ENCODE measurements at places on chromosomes 6 and 20. TPM values are rescaled to one million over a fixed set of nuclear protein-coding genes. Genes with fewer than 3 reads are reported as not detected.

The ZC2HC1B gene
- not detected for total RNA-seq

DNA sequence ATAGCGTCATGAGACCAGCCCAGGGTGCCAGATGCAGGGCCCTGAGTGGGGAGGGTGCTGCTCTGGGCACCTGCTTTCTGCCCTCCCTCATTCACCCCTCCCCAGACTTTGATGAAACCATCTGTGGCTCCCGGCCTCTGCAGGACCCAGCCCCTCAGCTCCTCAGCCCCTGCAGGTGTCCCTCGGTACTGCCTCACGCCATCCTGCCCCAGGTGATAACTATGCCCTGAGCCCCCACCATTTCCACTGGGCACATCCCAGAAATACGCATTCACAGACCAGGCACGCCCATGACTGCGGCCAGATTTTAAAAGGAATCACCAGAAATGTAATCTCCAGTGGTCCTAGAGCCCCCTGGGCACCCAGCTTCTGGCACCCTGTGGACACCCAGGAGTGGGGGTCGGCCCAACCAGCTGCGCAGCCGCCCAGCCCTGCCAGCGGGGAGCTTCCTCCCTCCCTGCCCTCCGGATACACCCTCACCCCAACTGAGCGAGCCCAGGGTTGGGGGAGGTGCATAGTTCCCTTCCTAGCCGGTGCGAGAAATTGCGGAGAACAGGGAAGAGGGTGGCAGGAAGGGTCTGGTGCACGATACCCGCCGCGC lies 615 bp upstream of the NTSR1 start:
- DNase-seq: no peak

The GSTA3 gene
- total RNA-seq: not detected

- no peak for DNase-seq
Observed at GRCh38 chr20:55777641-55778040, 227.7 kb downstream of the CBLN4 start.

GRCh38 chr6:147508042-147508865 lies at the start of gene SAMD5:
Gene SAMD5 (plus strand): TSS chr6:147508690. CDS start chr6:147508929, 239 bp downstream.
- DNase-seq: no peak

The OR14J1 gene
- total RNA-seq: not detected

DNA sequence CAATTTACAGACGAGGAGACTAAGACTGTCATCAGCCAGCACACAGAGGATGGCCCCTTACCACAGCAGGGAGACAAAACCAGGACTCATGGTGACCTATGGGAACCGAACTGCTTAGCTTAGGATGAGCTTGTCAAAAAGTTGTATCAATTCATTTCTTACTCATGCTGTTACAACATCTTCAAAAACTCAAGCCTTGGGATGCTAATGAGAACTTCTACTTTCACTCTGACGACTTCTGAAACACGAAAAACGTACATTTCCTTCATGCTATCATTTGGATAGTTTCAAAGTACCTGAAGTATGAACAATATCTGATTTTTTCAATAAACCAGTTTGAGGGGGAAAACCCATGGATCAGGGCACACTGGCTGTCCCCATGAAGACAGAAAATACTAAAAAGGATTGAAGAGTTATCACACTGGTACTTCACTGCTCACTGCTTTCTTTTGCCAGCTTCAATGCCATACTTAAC lies 31.9 kb downstream of the HIVEP2 start:
- no peak for DNase-seq

The RIPPLY2 gene
- not detected for total RNA-seq

Measured in T-cell (primary cell).